ENCODE measurements at places on chromosomes 4 and X.

DNA sequence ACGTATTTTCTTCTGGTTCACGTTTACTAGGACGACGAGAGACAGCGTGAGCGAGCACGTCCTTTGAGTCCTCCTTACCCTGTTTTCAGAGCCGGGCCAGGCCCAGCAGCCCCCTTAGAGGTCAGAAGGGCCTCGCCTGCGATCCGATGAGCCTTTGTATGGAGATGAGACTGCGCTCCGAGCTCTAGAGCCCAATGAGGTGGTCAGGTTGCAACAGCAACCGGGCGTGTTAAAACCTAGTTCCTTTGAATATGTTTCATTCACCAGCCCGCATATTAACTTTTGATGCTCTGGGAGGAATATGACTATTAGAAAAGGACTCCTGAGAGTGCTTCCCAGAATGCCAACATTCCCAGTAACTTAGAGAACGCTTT, 55.6 kb upstream of the TADA2B start:
- DNase-seq, result no peak

GRCh38 chrX:72666451-72666850, 47.7 kb downstream of the PHKA1 start:
- DNase-seq, result no peak

- DNase-seq, result no peak
These were observed 56.8 kb downstream of the RBPJ start for GRCh38 chr4:26377328-26378311.

GRCh38 chr4:48588230-48589097, 98.4 kb downstream of the ZAR1 start:
- DNase-seq, result no peak

GRCh38 chr4:110516106-110516922, 40.4 kb downstream of the ENPEP start:
- peak; percentile 30 for DNase-seq

DNA sequence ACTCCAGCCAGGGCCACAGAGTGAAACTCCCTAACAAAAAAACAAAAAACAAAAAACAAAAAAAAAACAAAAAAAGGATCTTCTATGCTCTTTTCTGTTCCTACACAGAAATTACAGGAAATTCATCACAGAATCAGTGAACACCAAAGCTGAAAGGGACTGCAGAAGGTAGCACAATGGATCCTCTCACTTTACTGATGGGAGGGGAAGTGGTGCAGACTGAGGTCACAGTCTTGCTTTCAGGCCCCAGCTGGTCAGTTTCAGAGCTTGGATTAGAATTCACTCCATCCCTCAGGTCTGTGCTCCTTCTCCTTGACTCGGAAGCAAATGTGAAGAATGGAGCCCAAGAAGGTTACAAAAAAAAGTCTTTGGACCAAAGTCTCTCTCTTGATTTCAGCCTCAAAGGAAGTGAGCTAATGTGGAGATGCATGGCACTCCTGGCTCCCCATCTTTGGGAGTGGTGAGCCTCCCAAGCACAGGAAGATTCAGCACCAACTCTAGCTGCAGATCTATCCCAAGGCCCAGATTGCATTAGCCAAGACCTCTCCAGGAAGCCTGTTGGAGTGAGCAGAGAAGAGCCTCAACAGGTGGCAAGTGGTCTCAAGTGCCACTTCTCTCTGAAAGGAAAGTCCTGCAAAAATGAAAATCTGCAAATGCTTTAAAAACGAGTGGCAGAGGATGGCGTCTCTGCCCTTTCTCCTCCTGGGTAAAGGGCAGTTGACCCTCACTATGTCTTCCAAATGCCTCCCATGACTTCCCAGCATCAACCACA, 176.0 kb downstream of the MAML3 start:
- DNase-seq, result no peak

GRCh38 chr4:7156328-7156727, 36.0 kb upstream of the SORCS2 start:
- DNase-seq, result no peak

- DNase-seq, result no peak
These were observed 182.6 kb downstream of the ATOH1 start for GRCh38 chr4:94011190-94011589.

DNA sequence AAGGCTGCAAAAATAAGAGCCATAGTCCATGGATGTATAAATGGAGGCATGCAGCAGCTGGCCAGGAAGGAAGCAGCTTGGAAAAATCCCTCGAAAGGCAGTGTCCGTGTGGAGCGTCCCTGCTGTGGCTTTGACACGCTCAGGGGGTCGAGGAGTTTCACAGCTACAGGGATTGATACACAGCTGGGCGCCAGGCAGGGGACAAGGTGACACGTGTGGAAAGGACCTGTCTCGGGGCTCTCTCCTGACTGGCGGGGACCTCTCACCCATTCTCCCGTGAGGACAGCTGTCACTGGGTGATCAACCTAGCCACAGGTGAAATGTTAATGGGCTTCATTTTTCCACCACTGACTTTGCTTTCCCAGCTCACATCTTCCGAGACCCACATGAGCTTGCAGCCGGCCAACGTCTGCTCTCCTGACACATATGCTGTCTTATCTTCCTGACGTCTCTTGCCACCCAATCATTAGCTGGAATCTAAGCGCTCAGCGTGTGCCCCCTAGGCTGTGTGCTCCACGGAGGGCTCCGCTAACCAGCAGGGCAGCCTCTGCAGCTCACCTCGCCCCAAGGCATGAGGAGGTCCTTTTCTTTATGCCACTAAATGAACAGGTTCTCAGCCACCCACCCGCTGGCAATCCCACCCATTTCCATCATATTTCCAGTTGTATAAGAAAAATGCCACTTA, 89.4 kb upstream of the AFAP1 start:
- DNase-seq, result no peak

DNA sequence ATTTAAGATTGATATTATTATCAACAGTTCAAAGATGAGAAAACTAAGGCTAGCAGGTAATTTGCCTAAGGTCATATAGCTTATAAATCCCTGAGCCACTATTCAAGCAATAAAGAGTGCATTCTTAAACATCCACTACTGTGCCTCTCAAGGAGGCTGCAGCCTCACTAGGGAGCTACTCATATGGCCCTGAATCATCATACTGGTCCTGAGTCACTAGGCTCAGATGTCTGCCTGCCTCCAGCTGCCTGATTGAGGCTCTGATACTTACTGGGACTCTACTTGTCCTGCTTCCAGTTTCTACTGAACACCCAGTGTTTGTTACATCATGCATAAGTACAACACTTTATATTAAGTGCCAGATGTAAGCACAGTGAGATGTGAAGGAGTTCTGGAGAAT, 110.7 kb downstream of the AASDH start:
- no peak for DNase-seq

DNA sequence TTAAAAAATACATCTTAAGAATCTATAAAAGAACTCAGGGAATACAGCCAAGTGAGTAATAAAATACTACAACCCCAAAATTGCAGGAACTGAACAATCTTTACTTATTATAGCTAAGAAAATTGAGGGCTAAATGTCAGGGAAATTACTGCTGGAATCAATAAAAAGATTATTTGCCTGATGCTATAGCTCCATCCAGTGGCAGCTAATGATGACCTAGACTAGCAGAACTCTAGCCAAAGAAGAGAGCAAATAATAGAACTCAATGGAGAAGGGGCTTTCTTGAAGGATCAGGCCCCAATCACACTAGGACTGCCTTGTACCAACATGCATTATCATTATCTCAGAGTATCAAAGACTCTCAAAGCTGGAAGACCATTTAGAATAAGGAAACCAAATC, 85.0 kb upstream of the FAM241A start:
- no peak for DNase-seq

- no peak for DNase-seq
These were observed 22.4 kb upstream of the ADAD1 start for GRCh38 chr4:122356317-122356808.

GRCh38 chrX:55523356-55523755, 33.7 kb upstream of the USP51 start:
- DNase-seq, result no peak

GRCh38 chrX:129553619-129554288, 13.7 kb downstream of the OCRL start:
- DNase-seq, result no peak

DNA sequence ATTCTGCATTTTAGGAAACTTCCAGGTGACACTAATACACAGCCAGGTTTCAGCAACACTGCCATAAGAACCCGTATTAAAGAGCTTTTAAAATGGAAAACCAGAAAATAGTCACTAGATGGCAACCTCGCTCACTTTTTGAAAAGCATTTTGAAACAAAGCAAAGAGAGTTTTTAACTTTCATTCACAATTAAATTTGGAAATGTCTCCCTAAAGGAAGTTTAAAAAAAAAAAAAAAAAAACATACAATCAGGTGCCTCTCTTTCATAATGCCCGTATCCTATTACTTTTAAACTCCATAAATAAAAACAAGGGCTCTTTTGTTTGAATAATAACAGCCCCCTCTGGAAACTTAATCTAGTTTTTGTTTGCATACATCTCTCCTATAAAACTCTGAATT, 20.3 kb downstream of the MEPE start:
- DNase-seq, result no peak

- no peak for DNase-seq
These were observed 120.3 kb upstream of the CTSO start for GRCh38 chr4:156073976-156074375.

DNA sequence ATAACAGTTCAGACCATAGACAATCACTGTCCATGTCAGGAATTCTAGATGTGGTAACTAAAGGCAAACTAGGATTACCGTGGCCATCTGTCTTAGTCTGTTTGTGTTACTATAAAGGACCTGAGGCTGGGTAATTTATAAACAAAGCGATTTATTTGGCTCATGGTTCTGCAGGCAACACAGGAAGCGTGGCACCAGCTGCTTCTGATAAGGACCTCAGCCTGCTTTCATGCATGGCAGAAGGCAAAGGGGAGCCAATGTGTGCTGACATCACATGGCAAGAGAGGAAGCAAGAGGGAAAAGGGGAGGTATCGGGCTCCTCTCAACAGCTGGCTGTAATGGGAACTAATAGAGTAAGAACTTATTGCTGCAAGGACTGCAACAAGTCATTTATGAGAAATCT, 376.7 kb downstream of the GPM6A start:
- DNase-seq, result peak; percentile 69

- no peak for DNase-seq
These were observed 37.9 kb upstream of the SCRG1 start for GRCh38 chr4:173436771-173437265.

- no peak for DNase-seq
These were observed 27.6 kb downstream of the CLNK start for GRCh38 chr4:10656988-10657387.

GRCh38 chr4:52244848-52245247, 193.7 kb downstream of the SPATA18 start:
- DNase-seq, result no peak

Data from NCI-H510A (cell line).